ENCODE measurements at places on chromosomes 2 and 18.

DNA sequence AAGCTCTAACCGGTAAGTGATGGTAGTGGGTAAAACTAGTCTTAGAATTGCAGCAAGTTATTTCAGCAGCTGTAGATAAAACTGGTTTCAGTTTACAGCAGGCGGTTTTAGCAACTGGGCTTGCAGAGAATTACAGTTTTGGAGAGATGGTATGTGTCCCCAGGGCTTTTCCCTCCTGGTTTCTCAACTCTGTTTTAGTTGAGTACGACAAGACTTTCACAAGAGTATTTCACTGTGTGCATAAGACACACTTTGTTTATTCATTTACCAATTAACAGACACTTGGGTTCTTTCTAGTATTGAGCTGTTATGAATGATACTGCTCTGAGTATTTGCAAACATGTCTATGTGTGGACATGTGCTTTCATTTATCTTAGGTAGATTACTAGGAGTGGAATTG lies 65.6 kb upstream of the RFX8 start:
- peak; percentile 24 for DNase-seq

DNA sequence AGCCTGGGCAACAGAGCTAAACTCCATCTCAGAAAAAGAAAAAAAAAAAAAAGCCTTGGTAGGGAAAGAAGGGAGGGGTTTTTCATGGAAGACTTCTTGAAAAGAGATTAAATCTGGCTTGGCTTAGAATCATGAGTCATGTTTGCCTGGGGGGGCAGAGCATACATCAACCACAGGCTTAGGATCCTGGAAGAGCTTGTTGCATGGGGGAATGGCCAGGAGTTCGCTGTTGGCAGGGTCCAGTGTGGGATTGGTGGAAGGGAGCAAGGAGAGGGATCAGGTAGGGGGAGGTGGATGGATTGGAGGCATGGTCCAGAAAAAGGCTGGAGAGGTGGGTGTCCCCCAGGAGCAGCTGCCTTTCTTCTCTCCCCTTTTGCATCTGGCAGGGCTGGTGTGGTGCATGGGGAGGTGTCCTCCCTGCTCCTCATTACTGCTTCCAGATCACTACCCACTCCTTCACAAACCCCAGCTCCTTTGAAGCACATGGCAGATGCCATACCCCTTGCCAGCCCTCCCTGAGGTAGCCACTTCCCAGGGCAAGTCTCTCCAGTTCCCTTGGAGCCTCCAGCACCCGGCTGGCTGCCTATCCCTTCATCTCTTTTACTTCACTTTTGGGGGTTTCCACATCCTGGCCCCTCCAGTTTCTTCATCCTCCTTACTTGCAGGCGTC lies 2.5 kb downstream of the ARMC9 start:
- DNase-seq: peak; percentile 58

GRCh38 chr2:72143441-72144273 lies 4.0 kb downstream of the CYP26B1 start:
- no peak for DNase-seq

DNA sequence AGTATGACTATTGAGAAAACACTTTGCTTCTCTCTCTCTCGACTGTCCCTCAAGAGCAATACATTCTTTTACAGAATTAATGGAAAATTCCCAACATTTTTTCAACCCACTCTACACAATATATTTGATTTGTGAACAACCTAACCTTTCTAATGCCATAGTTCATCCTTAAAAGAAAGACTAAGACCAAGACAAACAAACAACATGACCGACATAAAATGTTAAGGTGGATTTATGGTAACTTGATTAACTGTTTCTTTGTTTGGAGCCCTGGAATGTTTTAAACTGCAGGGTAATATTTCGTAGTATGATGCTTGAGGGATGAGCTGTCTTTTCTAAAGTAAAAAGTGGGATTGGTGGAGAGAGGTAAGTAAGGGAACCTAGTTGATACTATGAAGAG lies 738.2 kb downstream of the MBD2 start:
- DNase-seq: no peak

- DNase-seq: no peak
Measured at GRCh38 chr2:224994242-224994823, 47.9 kb downstream of the DOCK10 start.

DNA sequence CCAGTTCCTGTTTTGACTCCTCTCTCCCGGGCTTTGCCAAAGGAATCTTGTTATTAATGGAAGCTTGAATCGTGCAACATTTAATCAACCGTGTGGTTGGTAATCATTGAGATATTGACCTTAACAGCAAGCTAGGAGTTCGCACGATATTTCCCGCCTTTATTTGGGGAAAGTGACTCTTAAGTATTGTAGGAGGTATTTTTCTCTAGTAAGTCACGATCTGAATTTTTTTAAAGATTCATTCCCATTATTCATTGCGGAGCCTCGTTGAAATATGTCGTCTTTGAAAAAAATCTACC lies 663 bp downstream of the NUP35 start:
- DNase-seq: no peak

DNA sequence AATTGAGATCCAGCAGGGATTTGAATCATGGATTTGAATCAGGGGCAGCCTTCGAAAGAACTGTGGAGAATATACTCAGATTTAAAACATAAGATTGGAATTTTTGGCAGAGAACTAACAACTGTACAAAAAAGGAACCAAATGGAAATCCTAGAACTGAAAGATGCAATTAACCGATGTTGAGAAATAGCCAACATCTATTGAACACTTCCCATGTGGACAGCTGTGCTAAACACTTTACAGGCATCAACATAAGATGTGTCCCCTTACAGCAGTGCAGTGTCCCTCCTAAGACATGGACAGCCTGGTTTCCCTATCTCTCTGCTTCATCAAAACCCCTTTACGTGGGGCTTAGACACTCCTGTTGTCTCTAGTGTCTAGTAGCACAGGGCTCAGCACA lies 3.7 kb upstream of the IL1RN start:
- DNase-seq: no peak

DNA sequence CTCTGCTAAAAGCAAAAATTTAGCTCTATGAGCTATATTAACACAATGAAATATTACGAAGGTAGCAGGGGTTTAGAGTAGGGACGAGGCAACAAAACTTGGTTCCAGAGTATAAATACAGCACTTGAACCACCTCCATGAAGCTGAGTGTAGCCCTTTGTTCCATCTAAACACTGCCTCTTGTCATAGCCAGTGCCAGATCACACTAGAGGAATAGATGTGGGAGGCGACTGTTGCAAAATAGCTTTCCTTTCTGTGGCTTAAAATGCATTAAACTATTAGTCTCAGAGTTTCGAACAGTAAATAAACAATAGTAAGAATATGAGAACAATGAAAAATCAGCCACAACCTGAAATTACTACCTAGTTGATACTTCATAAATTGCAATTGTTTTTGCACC lies 29.8 kb downstream of the PIEZO2 start:
- peak; percentile 35 for DNase-seq

GRCh38 chr2:167935803-167936110 lies 311.6 kb downstream of the STK39 start:
- DNase-seq: no peak

DNA sequence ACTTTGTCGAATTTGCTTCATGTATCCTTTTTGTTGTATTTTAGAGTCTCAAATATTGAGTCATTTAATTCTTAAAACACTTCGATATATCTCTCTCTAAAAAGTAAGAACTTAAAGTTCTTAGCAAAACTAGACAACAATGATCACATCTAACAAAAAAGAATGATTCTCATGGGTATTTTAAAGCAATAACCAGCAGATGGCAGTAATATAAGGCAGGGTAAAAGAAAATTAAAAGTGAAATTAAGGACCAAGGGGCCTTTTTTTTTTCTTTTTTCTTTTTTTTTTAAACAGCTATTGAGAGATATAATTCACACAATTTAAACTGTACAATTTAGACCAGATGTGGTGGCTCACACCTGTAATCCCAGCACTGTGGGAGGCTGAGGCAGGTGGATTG lies 9.9 kb upstream of the AOX1 start:
- peak; percentile 36 for DNase-seq

GRCh38 chr2:165251366-165251765 lies 12.2 kb downstream of the SCN2A start:
- no peak for DNase-seq

- DNase-seq: no peak
Measured at GRCh38 chr2:108460345-108461037, 11.5 kb downstream of the GCC2 start.

DNA sequence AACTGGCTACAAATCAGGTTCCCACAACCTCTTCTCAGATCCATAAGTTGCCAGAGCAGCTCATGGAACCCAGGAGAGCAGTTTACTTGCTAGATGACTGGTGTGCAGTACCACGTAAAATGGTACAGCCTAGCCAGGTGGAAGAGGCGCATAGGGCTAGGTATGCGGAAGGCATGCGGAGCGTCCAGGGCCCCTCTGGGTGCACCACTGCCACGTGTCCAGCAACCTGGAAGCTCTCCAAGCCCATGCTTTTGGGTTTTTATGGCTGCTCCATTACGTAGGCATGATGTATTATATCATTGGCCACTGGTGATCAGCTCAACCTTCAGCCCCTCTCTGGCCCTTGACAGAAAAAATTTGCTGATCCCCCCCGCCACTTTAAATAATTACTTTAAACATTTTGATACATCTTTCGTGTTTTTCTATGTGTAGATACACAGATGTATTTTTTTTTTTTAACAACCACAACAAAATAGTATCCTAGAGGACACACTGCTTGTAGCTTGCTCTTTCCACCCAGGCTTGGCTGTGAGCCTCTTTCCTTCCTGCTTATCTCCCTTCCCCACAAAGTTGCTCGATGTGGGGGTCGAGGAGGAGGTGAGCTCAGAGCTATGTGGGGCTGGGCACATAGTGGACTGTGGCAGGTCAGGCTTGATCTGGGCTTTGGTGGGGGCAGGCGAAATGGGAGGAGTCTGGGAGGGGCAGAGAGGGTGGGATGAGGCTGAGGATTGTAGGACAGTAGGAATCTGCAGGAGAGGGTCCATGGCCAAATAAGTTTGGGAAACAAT lies 65.4 kb upstream of the MCFD2 start:
- no peak for DNase-seq

DNA sequence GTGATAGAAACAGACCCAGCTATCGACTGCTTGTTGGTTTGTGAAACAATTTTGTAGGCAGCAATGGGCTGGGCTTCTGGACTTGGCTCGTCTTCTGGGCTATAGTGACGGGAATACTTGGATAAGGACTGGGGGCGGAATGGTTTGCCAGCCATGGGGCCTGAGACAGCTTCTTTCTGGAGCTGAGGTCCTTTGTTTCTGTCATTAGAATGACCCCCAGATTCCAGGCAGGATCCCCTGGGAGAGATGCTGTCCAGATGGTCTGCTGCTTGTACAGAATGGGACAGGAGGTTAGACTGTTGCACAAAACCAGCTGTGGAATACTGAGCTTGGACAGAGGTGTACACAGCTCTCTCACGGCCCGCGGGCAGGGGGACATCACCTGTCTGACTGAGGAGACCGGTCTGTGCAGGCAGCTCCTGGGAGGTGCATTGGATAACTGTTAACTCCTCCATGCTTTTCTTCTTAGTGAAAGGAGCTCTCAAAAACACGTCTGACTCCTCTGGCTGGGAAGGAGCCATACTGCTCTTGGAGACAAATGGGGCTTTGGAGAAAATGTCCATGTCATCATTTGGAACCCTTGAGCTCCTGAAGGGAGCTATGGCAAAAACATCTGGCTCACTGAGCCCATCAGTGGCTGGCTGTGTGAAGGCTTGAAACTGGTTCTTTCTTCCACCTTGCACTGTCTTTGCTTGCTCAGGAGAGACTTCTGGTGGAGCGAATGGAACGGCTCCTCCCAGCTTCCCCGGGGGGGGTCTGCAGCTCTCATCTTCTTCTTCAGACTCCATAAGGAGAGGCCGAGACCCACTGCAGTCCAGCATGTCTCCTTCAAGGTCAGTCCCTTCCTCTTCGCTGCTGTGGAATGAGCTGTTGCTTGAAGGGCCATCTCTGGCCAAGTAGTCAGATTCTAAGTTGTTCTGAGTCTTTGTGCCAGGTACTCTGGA lies 28.6 kb upstream of the NFU1 start:
- no peak for DNase-seq

GRCh38 chr2:56088411-56088810 lies 95.4 kb upstream of the CCDC85A start:
- no peak for DNase-seq

DNA sequence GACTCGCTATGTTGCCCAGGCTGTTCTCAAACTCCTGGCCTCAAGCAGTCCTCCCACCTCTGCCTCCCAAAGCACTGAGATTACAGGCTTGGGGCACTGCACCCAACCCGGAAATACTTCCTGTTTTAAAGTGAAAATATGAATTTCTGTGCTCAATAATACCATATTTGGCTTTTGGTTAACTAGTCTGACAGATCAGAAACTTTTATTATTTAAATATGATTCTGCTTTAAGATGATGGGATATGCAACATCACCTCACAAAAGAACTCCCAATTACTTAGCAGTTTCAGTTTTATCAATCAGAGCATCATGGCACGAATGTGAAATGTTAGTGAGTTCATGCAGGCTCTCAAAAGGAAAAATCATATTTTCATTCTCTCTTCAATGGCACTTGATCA lies 120.6 kb downstream of the PTRHD1 start:
- DNase-seq: no peak

- no peak for DNase-seq
Measured at GRCh38 chr2:9385841-9386240, 37.5 kb downstream of the ITGB1BP1 start.

- no peak for DNase-seq
Measured at GRCh38 chr2:33511141-33511540, 34.7 kb downstream of the RASGRP3 start.

DNA sequence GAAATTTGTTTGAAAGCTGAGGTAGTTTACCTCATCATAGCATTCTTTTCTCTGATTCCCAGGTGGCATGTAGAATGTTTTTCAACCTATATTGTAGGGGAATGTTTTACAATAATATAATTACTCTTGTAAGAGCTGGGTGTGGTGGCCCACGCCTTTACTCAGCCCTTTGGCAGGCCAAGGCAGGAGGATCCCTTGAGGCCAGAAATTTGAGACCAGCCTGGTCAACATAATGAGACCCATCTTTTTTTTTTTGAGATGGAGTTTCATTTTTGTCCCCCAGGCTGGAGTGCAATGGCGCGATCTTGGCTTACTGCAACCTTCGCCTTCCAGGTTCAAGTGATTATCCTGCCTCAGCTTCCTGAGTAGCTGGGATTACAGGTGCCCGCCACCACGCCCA lies 3.6 kb downstream of the USP39 start:
- no peak for DNase-seq

DNA sequence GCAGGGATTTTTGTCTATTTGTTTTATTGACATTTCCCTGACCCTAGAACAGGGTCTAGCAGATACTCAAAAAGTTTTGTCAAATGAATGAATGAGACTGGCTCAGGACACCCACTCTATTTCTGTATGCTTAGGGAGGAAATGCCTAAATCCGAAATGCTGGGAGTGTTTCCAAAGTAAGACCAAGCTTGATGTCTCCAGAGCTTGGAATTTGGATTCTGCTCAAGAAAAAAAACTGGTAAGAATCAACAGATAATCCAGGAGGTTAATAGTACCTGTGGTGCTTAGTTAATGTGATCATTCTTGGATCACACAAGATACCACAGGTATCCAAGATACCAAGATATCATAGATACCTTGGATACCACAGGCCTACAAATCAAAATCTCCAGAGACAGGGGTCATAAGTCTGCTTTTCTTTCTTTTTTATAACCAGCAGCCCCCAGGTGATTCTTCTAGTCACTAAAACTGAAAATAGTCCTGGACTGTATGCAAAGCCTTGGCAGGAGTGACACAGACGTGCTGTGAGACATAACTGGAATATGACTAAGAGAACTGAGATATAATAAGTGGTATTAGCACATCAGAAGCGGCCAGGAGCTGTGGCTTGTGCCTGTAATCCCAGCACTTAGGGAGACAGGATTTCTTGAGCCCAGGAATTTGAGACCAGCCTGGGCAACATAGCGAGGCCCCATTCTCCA lies 39.9 kb upstream of the SP3 start:
- DNase-seq: peak; percentile 63

GRCh38 chr2:239193925-239194677 lies 206.7 kb downstream of the HDAC4 start:
- no peak for DNase-seq

All from AG20443 (cell line).